ENCODE measurements at places on chromosomes 4 and X. TPM values are rescaled to one million over a fixed set of nuclear protein-coding genes. Genes with fewer than 3 reads are reported as not detected.

TEX13C gene
- total RNA-seq = not detected

NAP1L2 gene
- total RNA-seq = 3.6 TPM

DBET gene
- total RNA-seq = not detected

PRRG1 gene
- 6.2 TPM for total RNA-seq

FGFBP2 gene
- not detected for total RNA-seq

NRK gene
- 0.77 TPM for total RNA-seq

ATOH1 gene
- not detected for total RNA-seq

FDCSP gene
- total RNA-seq = not detected

GABRA4 gene
- not detected for total RNA-seq

IL2 gene
- not detected for total RNA-seq

HPGDS gene
- total RNA-seq = not detected

OTC gene
- not detected for total RNA-seq

HELT gene
- total RNA-seq = not detected

GLOD5 gene
- not detected for total RNA-seq

NUP62CL gene
- not detected for total RNA-seq

TSPAN7 gene
- total RNA-seq = not detected

IL13RA2 gene
- total RNA-seq = 42.1 TPM

ITGB1BP2 gene
- total RNA-seq = 0.51 TPM

G3BP2 gene
- total RNA-seq = 143 TPM

CRMP1 gene
- 0.33 TPM for total RNA-seq

CXCR3 gene
- not detected for total RNA-seq

TKTL2 gene
- total RNA-seq = not detected

ARSD gene
- 30.7 TPM for total RNA-seq

ABHD18 gene
- total RNA-seq = 5.4 TPM

FAM236C gene
- not detected for total RNA-seq

MAGEA8 gene
- not detected for total RNA-seq

BMPR1B gene
- 0.17 TPM for total RNA-seq

STOX2 gene
- 0.66 TPM for total RNA-seq

ITIH6 gene
- total RNA-seq = not detected

CETN2 gene
- total RNA-seq = 40.8 TPM

TCP11X2 gene
- total RNA-seq = not detected

SSX4 gene
- total RNA-seq = not detected

SATL1 gene
- total RNA-seq = not detected

TENM3 gene
- total RNA-seq = 3.6 TPM

POF1B gene
- total RNA-seq = not detected

Data from fibroblast of lung (primary cell).